Left renal pelvis (tissue), 4 donors: ENCODE measurements at places on chromosomes 3 and 15.
A peak's percentile ranks its signal among the peaks of the same experiment; 100 is the strongest.

DNA sequence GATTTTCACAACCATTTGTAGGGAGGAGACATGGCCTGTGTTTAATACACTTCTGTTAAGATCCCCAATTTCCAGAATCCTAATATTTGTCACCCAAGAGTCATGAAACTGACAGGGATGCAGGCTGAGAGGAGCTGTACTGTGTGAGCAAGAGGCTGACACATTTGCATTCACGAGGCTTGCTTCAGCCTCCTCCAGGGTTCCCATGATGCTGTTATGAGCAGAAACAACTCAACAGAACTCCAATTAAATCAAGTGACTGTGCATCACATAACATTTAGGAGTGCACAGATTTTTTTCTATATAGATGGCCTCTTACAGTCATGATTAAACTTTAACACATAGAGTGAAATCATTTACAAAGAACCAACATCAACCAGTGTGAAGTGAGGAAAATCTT, 292.3 kb upstream of the STT3B start:
- DNase-seq, result no peak

- no peak for DNase-seq
Measured at GRCh38 chr3:48597408-48597800, 2.3 kb upstream of the COL7A1 start.

DNA sequence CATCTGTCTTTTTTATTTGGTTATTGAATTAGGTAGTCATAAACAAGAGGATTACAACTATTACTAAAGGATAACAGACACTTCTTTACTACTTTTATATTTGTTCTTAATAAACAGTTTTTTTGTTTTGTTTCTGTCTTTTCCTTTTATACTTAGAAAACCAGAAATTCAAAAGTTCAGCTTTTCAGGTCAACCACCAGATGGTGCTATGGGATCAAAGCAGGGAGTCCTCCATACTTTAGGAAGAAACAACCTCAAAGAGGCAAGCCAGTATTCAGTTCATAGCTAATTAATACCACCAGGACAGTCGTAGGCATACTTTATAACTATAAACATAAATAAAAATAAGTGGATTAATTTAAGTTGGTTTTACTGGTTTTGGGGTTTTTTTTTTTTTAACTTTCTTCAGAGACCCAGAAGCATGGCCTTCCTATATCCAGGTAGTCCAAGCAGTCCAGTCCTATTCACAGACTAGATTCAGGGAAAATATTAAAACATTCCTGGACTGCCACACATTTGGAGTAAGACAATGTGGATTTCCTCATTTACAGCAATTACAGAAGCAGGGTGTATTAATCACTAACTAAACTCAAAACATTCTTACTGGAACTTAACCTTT, 16.0 kb upstream of the EID1 start:
- DNase-seq, result no peak

GRCh38 chr3:128341659-128342395, 124.9 kb downstream of the DNAJB8 start:
- DNase-seq, result no peak

DNA sequence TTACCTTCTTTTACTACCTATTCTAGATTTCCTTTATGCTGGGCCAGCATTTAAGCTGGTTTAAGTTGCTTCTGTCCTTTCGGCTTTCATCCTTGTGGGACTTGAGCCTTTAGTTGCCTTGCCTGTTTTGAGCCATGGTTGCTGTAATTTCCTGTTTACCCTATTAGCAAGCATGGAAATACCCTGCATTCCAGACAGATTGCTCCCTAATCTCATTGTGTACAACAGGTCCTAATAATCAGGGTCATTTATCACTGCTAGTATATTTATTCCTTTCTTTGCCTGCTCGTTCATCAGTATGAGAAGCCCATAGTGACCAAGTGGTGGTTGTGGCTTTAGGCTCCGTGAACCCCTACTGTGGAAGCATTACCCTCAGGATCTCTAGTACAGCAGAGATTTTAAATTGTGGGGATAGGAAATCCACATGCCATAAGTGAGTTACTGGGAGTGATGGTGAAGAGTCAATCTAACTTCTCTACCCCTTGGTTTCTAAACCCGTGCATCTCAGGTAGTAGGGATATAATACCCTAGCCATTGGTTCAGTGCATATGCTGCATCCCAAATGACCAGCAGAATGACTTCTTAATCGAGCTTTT, 31.9 kb downstream of the NCK1 start:
- no peak for DNase-seq

DNA sequence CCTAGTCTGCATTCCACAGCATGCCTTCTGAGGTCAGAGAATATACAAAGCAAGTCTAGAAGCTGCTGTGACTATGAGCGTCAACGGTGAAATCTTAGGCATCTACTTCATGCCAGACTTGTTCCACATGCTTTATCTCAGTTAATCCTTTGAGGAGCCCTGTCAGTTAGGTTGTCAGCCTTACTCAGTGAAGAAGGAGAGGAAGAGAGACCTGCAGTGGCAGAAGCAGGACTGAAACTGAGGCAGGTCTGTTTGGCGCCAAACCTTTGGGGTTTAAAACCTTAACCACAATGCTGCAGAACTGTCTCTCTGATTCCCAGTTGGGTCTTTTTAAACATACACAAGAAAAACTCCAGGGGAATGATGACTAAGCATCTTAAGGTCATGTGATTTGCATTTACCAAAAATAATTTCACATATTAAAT, 139.0 kb upstream of the LIPC start:
- DNase-seq, result no peak

DNA sequence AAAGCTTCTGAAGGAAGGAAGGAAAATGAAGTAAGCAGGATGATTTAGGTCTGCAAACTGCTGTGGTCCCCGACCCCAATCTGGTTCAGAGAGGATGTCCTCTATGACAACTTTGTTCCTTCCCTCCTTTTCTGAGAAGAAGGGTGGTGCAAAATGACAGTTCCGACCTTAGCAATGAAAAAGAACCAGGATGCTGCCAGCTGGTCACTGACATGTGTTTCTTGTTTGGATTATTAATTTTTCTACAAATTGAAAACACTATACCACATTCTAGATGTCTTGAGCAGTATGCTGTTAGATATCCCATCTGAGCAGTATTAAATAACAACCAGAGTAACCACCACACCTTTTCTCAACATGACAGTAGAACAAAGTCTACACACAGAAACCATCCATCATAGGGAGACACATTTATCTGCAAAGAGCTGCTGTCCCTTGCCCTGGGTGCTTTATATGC, 27.5 kb downstream of the CDCP1 start:
- DNase-seq, result no peak

DNA sequence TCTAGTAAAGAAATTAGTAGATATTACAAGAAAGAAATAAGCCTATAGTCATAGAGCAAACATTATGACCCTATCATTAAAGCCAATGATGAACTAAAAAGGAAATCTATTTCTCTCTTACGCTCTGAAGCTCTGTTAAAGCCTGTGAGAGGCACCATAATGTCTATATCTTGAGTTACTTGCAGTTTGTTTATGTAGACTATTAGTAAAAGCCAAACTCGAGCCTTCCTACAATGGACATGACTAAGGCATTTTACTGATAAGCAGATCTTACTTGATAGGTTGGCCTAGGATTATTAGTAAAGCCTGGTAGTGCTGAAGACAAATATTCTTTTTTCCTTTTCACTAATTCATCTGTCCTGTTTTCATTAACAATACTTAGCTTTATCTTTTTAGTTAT, 32.7 kb downstream of the LRRC3B start:
- no peak for DNase-seq

GRCh38 chr15:61084472-61084871, 144.6 kb downstream of the RORA start:
- DNase-seq, result no peak

DNA sequence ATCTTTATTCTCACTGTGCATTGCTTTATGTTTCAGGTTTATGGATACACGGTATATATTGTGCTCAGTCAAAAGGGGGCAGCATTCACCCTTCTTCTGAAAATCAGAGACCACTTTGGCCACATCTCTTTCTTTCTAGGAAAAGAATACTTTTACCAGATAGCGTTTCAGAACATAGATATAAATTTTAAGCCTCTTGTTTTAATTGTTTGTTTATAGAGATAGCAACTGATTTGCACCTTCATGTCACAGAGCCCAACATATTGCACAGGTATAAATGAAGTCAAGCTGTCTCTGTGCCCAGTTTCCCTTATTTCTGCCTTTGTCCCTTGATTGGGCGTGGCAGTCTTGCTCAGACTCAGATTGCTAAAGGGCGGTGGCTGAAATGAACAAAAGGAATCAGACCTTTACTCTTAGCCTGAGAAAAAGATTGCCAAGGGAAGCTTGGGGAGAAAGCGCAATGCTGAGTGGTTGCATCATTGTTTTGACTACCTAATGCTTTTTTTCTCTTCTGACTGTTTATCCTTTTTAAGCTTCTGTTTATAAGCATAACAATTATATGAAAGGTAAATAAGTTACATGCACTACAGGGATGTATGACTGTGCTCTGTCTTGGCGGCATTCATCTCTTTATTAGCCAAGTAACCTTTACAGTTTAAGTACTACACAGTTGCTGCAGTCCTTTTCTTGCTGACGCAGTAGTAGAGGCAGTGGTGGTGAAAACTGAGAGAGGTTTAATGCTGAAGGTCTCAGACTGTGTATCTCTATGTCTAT, 70.8 kb upstream of the ZBTB20 start:
- DNase-seq, result peak; percentile 24

- DNase-seq, result no peak
Measured at GRCh38 chr3:98730338-98730737, 32.8 kb upstream of the ST3GAL6 start.

GRCh38 chr15:91067036-91067435, 33.0 kb upstream of the SV2B start:
- DNase-seq, result no peak

- no peak for DNase-seq
Measured at GRCh38 chr3:61158667-61159066, 92.6 kb downstream of the FHIT start.

DNA sequence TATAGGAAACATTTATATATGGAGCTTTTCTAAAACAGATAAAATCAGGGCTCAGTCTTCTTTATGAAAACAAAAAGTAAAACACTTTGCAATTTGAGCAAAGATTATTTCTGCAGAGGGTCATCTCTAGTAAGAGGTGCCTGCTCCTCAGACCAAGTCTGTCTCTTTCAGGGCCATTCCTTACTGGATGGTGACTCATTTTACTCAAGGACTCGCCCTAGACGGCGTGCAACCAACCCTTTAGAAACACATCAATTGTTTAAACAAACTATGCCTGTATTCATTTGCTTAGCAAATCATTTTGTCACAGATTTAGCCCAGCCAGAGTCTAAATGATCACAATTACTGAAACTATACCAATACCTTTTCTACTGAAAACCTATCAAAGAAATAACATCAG, 242.8 kb upstream of the ICE2 start:
- no peak for DNase-seq

DNA sequence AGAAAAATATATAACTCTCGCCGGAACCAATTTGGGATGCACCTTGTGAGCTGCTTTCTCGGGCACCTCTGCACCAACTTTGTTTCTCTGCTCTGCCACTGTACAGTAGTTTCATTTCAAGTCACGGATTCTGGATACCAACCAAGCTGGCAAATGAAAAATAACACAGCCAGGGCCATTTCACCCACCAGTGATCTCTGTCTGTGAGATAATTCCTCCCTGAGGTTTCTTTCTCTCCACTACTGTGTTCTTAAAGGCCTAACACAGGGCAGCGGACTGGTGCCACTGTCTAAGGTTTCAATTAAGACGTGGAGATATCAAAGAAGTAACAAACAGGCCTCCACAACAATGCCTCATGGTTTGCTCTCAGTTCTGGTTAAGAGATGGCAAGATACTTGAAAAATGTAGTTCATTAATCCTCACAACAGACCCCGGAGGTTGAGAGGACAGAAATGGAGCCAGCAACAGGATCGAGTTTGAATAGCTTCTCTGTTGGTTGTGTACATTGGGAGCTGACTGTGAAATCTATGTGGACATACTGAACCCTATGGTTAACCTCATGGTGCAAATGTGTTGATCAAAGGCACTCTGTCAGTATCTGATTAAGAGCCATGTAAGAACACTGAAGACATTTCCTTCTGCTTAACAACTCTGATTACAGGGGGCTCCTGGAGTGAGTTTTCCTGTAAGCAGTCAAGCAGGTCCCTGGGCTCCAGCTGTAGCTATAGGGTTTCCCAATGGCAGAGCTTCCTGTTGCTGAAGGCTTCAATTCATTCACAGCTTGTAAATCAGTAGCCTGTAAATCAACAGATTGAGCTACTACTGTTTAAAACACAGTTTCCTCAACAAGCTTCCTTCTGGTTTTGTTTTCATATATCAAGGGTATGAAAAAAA, 470.5 kb downstream of the EPHA3 start:
- DNase-seq, result peak; percentile 35

- DNase-seq, result no peak
Measured at GRCh38 chr15:79430901-79431635, 1.1 kb upstream of the MINAR1 start.

- DNase-seq, result no peak
Measured at GRCh38 chr3:158771982-158772381, 29.9 kb upstream of the MFSD1 start.

DNA sequence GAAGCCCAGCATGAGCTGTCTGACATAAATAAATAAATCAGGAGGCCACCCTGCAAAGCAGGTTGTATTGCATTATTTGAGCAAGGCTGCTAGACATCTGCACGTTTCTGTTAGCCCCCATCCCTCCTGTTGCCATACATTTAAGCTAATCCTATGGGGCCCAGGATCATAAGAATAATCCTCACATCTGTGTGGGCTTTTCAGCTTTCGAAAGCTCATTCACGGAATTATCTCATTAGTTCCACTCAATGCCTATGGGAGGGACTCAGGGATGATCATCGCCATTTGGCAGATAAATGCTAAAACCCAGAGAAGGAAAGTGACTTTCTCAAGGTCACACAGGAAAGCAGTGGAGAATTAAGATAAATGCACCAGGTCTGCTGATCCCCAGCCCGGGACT, 123.4 kb downstream of the TLE3 start:
- no peak for DNase-seq

- no peak for DNase-seq
Measured at GRCh38 chr3:17905996-17906395, 163.6 kb upstream of the TBC1D5 start.

DNA sequence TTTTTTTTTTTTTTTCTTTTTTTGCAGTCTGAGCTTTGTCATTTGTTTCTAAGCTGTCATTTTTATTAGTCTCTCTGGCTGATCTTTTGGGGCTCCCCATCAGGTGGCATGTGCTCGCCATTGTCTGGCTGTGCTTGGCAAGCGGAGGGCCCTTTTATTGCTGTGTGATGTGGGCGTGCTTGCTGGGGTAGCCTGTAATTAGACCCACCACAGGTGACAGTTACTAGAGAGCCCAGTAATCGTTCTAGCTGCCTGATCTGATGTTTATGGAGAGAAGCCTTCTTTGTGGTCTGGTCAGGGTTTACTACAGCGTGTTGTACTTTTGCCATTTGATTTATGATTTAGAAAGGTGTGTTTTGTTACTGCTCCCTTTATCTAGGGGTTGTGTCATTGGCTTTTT, 179.9 kb downstream of the MCTP2 start:
- no peak for DNase-seq

DNA sequence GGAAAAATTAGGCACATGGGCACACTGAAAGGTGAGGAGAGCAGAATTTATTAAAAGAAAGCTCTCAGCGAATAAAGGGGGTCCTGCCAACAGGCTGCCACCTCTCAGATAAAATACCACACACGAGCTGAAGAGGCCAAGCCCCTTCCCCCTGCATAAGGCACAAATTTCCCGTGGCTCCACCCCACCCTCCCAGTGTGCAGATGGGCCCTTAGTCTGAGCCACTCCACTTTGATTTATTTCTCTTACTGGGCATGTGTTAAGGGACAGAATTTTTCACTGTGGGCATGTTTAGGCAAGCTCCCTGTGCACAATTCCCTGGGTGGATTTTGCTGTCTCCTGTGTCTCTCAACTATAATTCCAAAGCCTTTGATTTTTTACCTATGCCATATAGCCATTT, 409.8 kb downstream of the TBL1XR1 start:
- DNase-seq, result no peak
